Left renal pelvis (tissue), 4 donors: ENCODE measurements at places on chromosomes 5 and 9. TPM values are rescaled to one million over a fixed set of nuclear protein-coding genes. Genes with fewer than 3 reads are reported as not detected.

Gene SPINK6
- not detected for polyA plus RNA-seq

Gene ZNF883
- polyA plus RNA-seq = 13.1 TPM

GRCh38 chr9:20031836-20032235 is 243.0 kb upstream of the SLC24A2 start:
- no peak for DNase-seq

DNA sequence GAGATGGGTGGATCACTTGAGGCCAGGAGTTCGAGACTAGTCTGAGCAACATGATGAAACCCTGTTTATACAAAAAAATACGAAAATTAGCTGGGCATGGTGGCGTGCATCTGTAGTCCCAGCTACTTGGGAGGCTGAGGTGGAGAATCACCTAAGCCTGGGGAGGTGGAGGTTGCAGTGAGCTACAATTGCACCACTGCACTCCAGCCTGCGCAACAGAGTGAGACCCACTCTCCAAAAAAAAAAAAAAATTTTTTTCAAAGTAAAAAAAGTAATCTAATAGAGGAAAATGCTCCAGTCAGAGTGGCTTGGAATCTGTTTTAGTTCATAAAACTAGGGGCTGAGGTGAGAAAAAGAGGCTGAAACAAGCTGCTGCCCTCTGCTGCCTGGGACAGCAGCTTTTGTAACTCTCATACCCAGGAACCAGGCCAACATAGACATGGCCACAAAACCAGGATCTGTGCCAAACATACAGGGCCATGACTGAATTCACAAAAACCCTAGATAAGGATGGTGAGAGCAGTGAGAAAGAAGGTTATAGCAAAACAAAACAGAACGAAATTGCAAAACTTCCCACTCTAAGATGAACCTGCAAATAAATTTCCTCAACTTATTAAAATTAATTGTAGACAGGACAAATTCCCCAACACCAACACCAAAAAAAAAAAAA is 13.1 kb upstream of the DCAF12 start:
- no peak for DNase-seq

Gene SCAMP1
- 64.5 TPM for polyA plus RNA-seq
